ENCODE measurements at places on chromosomes 12 and 14.
A peak's percentile ranks its signal among the peaks of the same experiment; 100 is the strongest.

DNA sequence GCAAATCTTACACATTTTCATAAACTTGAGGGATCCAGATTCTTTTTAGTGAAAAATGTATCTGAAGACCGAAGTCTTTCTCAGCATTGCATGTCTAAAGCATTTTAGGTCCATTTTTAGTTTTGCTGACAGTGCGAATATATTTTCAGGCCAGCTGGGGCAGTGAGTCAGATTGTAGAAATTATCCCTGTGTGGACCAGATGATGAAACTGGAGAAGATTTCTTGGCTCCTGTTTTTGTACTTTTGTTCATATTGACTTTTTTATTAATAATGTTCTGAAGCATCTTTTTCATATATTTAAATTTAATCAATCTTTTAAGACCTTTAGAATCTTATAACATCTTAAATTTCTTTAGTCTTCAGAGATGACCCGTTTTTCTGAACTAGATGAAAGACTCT is 173.1 kb downstream of the FLRT2 start:
- DNase-seq = no peak

DNA sequence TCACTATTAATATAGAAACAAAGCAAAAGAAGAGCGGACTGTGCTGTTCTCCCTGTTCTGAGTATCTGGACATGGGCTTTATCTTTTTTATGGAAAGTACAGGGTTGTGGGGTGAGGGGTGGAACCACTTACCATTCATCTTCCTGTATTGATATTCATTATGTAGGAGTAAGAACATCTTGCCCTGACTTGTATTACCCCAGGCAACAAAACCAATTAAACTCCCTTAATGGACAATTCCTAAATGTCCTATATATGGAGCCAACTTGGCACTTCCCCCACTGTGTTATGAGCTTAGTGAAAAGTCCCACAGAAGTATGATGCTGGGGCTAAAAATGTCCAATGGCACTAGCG is 139.9 kb upstream of the KRR1 start:
- DNase-seq = no peak

DNA sequence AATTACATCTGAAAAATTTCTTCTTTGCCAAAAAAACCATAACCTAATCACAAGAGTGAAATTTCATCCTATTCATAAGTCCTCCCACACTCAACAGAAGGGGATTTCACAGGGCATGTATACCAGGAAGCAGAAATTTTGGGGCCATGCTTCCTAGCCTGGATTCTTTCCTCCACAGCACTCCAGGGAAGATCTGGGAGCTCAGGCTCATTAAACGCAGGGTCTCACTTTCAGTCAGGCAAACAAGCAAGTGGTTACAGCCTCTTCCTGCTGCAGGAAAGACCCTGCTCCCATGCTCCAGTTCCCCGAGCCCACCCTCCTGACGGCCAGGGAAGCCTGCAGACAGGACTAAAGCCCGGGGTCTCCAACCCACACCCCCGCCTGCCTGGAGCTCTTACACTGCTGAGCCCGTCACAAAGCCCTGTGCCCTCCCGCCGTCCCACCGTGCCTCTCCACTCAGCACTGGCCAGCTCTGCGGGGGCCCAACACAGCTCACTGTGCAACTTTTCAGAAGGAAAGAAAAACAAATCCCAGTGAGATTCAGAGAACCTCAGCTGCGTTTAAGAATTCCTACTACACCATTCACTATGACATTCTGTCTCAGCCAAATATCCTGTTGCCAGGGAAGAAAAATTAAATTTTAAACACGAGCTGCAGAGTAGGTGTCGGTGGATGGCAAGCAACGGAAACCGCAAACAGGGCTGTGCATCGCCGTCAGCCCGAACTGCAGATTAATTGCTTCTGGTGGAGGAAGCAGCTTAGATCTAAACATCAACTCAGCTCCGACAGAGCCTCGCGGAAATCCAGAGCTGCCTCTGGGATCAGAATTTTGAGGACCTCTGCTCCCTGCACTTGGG is 106.7 kb upstream of the SFSWAP start:
- DNase-seq = peak; percentile 21

DNA sequence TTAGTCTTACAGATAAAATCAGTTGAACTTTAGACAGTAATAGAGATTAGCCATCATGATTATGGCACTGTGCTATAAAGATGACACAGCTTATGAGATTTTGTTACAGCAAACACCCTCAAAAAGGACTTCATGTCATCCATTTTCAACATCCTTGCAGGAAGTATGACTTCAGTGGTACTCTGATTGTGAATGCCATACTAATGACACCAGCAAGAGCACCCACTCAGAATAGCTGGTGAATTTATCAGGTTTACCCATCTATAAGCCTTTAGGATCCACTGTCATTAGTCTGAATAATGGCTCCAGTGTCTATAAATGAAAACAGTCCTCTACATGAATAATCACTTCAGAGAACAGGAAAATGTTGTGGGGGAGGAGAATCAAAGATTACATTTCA is 615.2 kb downstream of the RPS29 start:
- DNase-seq = no peak

GRCh38 chr14:40899435-40899834 is 707.2 kb upstream of the LRFN5 start:
- DNase-seq = no peak

DNA sequence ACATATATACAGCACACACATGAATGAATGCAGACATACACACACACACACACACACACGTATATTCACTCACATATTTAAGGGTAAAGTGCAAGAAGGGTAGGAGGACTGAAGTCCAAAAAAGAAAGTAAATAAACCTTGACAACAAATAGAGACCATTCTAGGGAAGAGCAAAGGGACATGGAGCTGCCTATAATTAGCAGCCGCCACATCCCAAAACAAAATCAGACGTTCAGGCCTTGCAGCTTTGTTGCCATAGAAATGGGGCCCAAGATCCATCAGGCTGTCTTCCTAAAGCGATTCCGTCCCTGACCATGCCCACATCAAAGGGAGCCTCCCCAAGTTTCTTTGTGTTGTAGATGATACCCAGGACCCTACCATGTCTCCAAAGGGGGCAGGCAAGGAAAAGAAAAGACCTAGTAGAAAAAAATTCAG is 703.5 kb upstream of the TBX3 start:
- DNase-seq = no peak

DNA sequence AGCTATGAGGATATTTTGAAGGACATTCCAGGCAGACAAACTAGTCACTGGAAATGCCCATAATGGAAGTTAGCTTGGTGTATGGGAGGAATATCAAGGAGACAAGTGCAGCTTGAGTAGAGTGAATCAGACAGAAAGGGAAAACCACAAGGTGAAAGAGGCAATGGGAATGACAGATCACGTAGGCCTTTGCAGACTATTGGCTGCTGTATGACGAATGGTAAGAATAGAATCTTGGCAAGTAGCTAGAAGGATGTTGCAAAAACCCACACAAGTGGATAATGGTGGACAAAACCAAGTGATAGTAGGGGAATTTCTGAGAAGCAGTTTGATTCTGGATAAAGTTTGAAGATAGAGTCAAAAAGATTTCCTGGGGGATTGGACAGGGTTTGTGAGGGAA is 196.9 kb upstream of the NOVA1 start:
- DNase-seq = no peak

DNA sequence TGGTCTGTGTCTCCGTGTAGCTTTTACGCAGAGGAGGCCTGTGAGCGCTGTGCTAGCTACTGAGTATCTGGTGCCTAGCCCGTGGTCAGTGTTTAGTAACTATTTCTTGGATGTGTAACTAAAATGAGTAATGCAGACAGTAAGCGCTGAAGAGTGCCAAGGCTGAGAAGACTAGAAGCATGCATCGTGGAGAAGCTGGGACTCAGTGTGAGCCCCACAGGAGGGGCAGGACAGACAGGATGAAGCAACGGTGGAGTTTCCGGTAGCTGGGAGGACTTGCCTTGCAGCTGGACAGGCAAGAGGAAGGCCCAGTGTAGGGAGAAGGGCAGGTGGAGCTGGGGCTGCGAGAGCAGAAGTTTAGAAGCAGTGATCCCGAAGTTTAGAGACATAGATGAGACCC is 233.4 kb upstream of the FKBP4 start:
- no peak for DNase-seq

DNA sequence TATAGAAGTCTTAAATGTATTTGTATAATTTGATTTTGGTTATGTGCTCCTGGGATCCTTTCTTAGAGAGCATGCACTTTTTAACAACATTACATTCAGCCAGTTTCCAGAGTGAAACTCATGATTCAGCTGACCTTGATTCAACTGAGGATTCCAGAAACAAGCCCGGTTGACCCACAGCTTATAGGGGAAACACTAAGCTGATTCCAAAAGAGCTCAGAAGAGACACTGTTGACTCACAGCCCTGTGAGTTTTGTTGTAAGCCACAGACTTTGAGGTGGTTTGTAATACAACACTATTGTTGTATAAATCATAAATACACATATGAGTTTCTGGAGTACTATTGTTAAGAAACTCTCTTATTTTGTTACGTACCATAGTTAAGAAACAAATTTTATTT is 133.8 kb upstream of the MGAT4C start:
- DNase-seq = no peak

DNA sequence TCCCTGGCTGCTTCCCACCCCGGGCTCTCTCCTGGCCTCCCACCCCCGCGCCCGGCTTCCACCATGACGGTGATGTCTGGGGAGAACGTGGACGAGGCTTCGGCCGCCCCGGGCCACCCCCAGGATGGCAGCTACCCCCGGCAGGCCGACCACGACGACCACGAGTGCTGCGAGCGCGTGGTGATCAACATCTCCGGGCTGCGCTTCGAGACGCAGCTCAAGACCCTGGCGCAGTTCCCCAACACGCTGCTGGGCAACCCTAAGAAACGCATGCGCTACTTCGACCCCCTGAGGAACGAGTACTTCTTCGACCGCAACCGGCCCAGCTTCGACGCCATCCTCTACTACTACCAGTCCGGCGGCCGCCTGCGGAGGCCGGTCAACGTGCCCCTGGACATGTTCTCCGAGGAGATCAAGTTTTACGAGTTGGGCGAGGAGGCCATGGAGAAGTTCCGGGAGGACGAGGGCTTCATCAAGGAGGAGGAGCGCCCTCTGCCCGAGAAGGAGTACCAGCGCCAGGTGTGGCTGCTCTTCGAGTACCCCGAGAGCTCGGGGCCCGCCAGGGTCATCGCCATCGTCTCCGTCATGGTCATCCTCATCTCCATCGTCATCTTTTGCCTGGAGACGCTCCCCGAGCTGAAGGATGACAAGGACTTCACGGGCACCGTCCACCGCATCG is 1.8 kb downstream of the KCNA1 start:
- no peak for DNase-seq

- DNase-seq = no peak
These were observed 2.9 kb downstream of the OXA1L start for GRCh38 chr14:22769369-22769768.

DNA sequence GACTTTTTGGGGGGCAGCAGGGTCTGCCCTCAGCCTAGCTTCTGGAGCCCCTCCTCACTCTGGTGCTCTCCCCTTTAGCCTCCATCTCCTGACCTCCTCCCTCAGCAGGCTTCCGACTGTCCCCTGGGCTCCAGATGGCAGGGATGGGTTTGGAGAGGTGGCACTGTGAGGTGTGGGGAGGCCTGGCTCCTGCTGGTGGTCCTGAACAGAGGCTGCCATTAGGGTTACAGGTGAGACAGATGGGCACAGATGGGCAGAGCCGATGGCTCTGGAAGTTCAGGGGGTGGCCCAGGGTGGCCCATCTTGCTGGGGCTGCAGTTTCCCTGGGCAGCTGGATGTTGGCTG is 68.5 kb upstream of the BEGAIN start:
- DNase-seq = no peak

DNA sequence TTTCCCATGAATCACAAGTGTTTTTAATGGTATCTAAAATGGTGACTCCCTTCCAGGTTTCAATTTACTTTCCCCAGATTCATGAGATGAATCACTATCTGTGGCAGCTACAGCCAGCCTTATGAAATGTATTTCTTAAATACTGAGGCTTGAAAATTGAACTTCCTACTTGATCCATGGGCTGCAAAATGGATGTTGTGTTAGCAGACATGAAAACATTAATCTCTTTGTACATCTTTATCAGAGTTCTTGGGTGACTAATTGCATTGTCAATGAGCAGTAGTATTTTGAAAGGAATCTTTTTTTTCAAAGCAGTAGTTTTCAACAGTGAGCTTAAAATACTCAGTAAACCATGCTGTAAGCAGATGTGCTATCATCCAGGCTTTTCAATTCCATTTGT is 250.8 kb downstream of the SLC6A15 start:
- no peak for DNase-seq

DNA sequence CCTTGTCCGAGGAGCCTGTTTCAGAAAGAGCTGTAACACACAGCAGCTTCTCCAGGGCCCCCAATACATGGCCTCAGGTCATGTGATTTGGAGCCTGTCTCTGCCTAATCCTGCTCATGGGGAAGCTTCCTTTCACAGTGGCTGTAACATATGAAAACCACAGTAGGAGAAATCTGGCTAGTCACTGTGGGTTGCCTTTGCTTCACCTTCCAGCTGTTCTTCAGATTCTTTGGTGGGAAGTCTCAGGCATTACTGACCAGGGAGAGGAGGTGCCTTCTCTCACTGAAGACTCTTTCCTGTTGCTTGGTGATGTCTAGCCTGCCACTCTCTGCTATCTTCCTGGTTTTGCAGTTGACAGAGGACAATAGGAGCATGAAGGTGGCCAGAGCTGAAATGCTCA is 350.6 kb downstream of the DPF3 start:
- no peak for DNase-seq

- DNase-seq = no peak
These were observed 5.5 kb upstream of the PAX9 start for GRCh38 chr14:36655963-36656686.
